ENCODE measurements at places on chromosomes 1 and 21.
A peak's percentile ranks its signal among the peaks of the same experiment; 100 is the strongest.

DNA sequence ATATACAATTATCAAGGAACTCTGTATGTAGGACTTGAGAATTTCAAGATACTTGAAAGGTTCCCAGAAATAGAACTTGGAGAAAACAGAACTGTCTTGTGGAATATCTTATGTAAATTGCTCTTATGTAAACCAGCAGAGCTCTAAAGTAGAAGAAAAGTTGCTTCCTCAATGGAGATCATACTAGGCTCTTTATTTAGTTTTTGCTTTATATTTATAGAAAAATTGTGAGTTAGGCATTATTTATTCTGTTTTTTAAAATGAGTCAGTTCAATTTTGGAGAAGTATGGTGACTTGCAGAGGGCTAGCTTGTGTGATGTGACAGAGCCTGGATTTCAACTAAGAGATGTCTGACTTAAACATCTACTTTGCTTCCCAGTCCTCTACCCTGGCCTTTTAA, 40.4 kb downstream of the ATP6V1G3 start:
- DNase-seq: no peak

GRCh38 chr1:164320790-164321731, 237.9 kb upstream of the PBX1 start:
- no peak for DNase-seq

DNA sequence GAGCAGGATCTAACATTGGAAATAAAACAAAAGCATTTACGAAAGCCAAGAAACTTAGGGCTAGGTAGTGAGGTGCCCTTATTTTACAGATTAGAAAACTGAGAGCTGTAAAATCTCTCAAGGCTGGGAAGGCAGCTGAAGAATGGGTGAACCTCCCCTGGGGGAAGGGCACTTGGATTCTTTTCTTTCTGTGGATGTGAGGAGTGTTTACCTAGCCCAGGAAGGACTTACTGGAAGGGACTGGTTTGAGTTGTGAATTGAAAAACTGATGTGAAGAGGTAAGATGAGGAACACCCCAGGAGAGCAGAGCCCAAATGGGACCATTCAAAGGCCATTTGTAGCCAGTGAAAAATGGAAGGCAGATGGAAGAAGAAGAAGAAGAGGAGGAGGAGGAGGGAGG, 74.7 kb upstream of the NGF start:
- no peak for DNase-seq

- DNase-seq: no peak
These were observed 62.8 kb upstream of the PDE9A start for GRCh38 chr21:42590431-42591131.

- no peak for DNase-seq
These were observed 161.8 kb downstream of the DSCAM start for GRCh38 chr21:40685141-40685540.

GRCh38 chr1:11342621-11343032, 69.6 kb downstream of the UBIAD1 start:
- DNase-seq: no peak

- no peak for DNase-seq
These were observed 43.6 kb upstream of the ECE1 start for GRCh38 chr1:21333824-21334213.

- DNase-seq: no peak
These were observed 130.4 kb downstream of the AK5 start for GRCh38 chr1:77412069-77412819.

GRCh38 chr21:42232176-42232825, 13.4 kb downstream of the ABCG1 start:
- DNase-seq: no peak

DNA sequence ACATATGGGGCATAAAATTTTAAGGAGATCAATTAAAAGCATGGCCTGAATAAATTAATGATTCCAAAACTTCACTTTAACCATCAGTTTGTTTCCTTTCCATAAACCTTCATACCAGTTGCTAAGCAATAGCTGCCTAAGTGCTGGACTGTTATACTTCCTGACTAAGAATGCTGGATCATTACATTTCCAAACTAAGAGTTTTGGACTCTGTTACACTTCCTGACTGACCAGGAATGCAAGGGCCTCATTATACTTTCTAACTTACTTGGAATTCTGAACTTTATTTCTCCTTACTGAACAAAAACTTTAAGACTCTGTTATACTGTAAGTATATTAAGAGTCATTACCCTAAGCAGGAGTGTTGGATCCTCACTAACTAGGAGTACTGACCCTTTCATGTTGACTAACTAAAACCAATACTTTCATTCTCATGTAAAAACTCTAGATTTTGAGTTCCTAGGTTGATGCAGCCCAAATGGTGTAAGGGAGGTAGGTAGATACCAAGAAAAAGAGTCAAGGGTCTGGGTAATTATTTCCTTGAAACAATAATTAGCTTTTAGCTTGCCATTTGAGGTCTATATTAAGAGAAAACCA, 118.2 kb downstream of the FAF1 start:
- DNase-seq: no peak

- no peak for DNase-seq
These were observed 109.2 kb upstream of the SERTAD4 start for GRCh38 chr1:210123383-210123782.

GRCh38 chr1:11979028-11979850, 1.0 kb upstream of the MFN2 start:
- DNase-seq: no peak

GRCh38 chr1:200979574-200980451, 43.7 kb downstream of the KIF21B start:
- DNase-seq: peak; percentile 43

DNA sequence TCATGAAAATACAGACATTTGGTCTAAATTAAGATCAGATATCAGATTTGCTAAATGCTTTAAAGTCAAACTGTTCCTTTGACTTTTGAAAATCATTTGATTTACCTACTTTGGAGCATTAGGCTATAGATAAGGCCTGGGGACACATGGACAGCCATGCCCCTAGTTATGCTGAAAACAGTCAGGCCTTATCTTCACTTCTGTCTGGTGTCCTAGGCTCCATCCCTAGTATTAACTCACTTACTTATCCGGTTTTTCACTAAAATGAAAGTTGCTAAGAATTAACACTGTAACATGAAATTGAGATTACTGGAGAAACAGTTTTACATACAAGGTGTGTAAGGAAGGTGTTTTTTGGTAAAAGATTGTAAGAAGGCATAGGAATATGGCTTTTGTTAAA, 4.5 kb upstream of the CATSPERE start:
- DNase-seq: no peak

- no peak for DNase-seq
These were observed 27.0 kb downstream of the ANKRD13C start for GRCh38 chr1:70327306-70328076.

GRCh38 chr1:226064816-226065248, 2.3 kb downstream of the H3-3A start:
- no peak for DNase-seq

DNA sequence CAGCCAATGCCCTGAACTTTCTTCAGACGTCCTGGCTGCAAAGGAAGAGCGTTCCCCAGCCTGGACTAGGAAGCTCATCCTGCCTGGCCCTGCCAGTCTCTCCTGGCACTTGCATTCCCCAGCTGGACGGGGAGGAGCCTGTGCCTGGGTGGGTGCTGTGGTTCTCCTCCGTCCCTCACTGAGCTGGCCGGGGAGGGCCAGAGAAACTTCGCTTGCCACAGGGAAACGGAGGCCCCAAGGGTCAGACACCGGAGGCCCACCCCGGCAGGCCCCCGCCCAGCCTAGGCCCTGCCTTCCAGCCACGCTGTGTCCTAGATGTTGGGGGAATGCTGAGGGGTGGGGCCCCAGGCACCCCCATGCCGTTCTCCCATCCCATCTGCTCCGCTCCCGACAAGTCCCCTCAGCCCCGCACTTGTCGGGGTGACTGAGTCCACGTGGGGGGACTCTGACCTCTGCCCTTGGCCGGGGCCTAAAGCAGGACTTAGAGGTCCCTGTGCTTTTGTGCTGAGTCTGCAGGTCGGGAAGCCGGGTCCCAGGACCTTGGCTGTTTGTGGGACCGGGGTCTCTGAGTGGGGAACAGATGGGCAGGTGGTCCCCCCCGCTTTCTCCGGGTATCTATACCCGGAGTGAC, 4.8 kb downstream of the FTCD start:
- no peak for DNase-seq

GRCh38 chr1:210262897-210263272, 30.3 kb downstream of the SERTAD4 start:
- no peak for DNase-seq

DNA sequence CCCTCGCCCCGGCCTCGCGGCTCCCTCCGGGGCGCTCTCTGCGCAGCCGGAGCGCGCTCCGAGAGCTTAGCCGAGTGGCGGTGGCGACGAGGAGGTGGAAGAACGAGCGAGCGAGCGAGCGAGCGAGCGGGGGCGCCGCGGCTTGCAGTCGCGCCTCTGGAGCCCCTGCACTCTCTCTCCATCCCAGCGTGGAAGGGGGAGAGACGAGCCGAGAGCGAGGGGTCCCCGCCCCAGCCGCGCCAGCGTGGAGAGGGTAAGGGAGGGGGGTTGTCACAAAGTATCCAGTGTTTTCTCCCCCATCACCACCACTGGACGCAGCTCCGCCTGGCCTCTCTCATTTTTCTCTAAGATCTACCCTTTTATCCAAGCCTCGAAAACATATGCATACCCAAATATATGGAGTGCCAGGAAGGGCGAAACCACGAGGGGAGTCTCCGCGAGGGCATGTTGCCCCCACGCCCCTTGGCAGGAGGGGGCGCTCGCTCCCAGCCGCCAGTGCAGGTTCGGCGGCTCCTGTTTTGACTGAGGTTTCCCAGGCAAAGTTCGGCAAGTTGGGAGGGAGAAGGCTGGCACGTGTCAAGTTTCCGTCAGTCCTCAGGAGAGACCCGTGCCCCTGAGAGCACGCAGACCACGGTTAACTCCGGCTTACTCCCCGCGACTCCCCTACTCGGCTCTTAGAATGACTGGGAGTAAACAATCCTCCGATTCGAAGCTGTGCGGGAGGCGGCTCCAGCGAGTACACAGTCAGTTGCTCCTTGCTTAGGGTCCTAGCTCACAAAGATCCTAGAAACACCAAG, 569 bp upstream of the DAB1 start:
- DNase-seq: no peak

DNA sequence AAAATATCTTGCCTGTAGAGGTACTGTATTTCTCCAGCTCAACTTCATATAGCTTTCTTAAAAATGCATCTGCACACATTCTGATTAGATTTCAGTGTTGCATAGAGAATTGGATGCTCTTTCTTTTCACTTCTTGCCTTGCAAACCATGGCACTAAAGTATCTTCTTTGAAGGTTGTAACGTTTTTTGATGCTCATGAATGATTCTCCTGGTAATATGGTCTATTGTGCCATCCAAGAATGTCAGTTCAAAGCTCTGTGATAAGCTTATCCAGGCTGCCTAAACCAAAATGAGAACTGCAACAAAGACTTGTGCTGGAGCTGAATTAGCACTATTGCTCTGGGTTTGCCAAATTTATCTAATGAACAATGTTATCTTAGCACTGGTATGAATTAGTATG, 1.9 kb downstream of the SGIP1 start:
- DNase-seq: no peak

GRCh38 chr21:21148009-21148408, 149.8 kb downstream of the NCAM2 start:
- DNase-seq: no peak

DNA sequence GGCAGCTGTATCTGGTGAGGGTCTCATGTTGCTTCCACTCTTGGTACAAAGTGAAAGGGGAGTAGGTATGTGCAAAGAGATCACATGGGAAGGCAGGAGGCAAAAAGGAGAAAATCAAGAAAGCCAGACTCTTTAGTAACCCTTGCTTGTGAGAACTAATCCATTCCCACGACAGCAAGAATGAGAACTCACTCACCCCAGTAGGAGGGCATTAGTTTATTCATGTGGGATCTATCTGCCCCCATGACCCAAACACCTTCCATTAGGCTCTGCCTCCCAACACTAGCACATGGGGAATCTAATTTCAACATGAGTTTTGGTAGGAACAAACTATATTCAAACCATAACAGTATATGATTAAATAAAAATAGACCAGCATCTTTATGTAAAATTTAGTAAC, 57.6 kb downstream of the ZNHIT6 start:
- no peak for DNase-seq

Measured in activated T-helper 2 cell treated with anti-CD3 and anti-CD28 coated beads, Interferon-gamma antibody, Interleukin-2, Interleukin-4, amounts not matched to agents 10 μg/mL and 5 μg/mL and 100 μg/mL, durations not matched to agents 14 hours and 24 hours and 36 hours (primary cell).